Breast epithelium (tissue), 4 donors: ENCODE measurements at places on chromosomes 1 and 21.

DNA sequence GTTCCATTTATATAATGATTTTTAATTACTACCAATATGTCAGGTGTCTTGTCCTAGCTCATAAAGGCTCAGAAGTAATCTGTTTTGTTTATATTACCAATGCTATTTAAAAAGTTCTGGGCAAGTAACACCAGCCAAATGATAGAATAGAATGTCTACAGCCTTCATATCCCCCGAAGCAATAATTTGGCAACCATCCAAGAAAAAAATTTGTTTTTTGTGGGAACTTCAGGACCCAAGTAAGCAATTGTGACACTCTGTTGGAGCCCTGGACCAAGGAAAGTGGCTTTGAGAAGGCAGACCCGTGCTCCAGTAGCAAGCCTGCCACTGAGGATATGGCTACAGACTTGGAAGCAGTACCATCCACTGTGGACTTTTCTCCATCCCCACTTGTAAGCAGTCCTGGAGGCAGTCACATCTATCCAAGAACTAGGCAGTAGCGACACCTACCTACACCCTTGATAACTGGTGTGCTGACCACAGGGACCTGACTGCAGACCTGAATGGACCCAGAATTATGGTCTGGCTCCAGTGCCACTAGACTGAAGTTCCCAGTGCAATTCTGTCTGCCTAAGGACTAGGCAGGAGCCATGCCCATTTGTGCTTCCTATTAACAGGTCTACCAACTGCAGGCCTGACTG, 870.7 kb upstream of the ADGRL2 start:
- H3K36me3 ChIP-seq = no peaks in the 10 kb centered on the region
- no peak overlapping the region for H3K4me3 ChIP-seq
- H3K27ac ChIP-seq = no peak overlapping the region
- no peak for DNase-seq
- no peaks in the 10 kb centered on the region for H3K27me3 ChIP-seq

GRCh38 chr1:170666541-170667254, 2.8 kb downstream of the PRRX1 start:
- DNase-seq = no peak
- H3K36me3 ChIP-seq = no peaks in the 10 kb centered on the region
- peak overlapping the region; percentile 82 for H3K4me3 ChIP-seq
- peak overlapping the region; percentile 57 for H3K27ac ChIP-seq
- peaks cover 12% of the 10 kb centered on the region for H3K27me3 ChIP-seq
- H3K4me1 ChIP-seq = no peaks in the 10 kb centered on the region

DNA sequence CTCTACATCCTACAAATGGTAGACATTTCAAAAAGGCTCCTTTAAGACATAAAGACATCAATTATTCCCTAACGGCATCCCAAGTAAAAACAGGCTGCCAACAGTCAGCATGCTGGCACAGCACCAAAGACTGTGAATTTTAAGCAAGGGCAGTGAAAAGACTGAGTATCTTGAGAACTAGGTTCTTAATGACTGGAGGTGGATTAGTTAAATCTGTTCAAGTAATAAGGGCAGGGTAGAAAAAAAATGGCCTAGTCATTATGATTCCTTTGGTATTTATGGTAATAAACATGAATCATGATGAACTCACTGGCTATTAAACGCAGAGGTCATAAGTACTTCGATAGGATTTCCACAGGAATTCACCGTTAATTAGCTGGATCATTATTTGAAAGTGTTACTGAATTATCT, 75.2 kb downstream of the KIFAP3 start:
- H3K4me3 ChIP-seq = no peak overlapping the region
- no peaks in the 10 kb centered on the region for H3K27me3 ChIP-seq
- peak overlapping the region; percentile 14 for H3K27ac ChIP-seq
- no peaks in the 10 kb centered on the region for H3K36me3 ChIP-seq
- no peak for DNase-seq
- no peaks in the 10 kb centered on the region for H3K4me1 ChIP-seq

DNA sequence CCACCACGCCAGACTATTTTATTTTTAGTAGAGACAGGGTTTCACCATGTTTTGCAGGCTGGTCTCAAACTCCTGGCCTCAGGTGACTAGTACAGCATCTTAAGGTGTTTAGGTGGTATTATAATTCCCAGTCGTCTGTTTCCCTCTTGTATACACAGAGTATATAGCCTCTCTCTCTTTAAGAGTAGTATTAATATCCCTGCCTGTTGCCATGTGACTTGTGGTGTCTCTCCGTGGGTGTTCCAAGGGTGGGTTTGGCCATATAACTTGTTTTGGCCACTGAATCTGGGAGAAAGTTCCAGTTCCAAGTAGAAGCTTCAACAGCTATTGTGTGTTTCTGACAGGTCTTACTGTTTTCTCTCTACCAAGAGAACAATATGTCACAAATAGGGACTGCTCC, 29.6 kb downstream of the EPS15 start:
- H3K4me1 ChIP-seq = no peaks in the 10 kb centered on the region
- no peak overlapping the region for H3K27ac ChIP-seq
- no peak for DNase-seq
- no peaks in the 10 kb centered on the region for H3K36me3 ChIP-seq

DNA sequence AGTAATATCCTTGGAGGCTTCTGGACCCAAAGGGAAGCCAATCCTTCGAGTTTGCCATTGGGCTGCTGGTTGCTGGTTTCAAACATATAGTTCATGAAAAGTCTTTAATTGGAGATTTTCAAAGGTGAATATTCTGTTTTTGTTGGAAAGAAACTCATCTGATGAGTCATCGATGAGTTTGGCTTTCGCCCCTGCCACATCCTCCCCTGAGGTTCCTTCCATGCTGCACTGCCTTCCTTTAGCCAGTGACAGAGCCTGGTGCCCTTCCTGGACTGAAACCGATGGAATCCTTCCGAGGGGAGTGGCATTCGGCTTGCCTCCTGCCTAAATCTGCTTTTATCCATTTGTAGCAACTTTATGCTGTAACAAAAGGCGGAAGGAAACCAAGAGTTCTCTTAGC, 550.0 kb downstream of the KIF26B start:
- no peaks in the 10 kb centered on the region for H3K4me1 ChIP-seq
- H3K4me3 ChIP-seq = no peak overlapping the region
- no peak for DNase-seq
- no peaks in the 10 kb centered on the region for H3K27me3 ChIP-seq
- H3K36me3 ChIP-seq = no peaks in the 10 kb centered on the region
- no peak overlapping the region for H3K27ac ChIP-seq

- H3K4me3 ChIP-seq = no peak overlapping the region
- no peak overlapping the region for H3K27ac ChIP-seq
- no peaks in the 10 kb centered on the region for H3K36me3 ChIP-seq
- DNase-seq = no peak
Measured at GRCh38 chr1:10113501-10113900, 80.7 kb downstream of the UBE4B start.

DNA sequence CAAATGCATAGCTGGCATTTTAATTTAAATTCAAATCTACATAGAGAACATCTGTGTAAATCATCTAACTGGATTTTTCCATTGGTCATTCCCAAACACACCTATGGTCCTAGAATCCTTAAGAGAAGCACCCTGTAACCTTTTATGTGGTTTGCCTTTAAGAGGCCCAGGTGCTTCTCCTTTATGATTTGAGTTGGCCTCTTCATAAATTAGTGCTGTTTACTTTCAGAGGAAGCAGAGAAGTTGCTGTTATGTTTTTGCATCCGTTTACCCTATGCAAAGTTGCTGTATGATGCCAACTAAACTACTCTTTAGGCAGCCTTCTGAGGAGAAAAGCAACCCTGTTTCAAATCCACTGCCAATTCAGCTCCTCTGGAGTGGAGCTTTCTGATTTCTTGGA, 193.8 kb downstream of the HS2ST1 start:
- no peak overlapping the region for H3K27ac ChIP-seq
- no peaks in the 10 kb centered on the region for H3K36me3 ChIP-seq
- H3K4me3 ChIP-seq = no peak overlapping the region
- no peak for DNase-seq
- H3K4me1 ChIP-seq = no peaks in the 10 kb centered on the region
- no peaks in the 10 kb centered on the region for H3K27me3 ChIP-seq

DNA sequence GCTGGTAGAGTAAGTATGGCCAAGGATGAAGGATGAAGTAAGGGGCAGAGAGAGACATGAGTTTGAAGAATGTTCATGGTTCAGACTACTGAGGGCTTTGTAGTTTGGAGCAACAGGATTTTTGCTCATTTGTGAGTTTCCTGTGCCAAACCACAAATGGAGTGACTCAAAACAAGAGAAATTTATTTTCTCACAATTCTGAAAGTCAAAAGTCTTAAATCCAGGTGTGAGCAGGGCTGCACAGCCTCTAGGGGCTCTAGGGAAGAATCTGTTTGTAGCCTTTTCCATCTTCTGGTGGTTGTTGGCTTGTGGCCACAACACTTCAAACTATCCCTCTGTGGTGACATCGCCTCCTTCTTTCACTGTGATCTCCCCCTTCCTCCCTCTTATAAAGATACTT, 58.9 kb downstream of the RHOU start:
- no peak for DNase-seq
- no peaks in the 10 kb centered on the region for H3K4me1 ChIP-seq
- no peaks in the 10 kb centered on the region for H3K36me3 ChIP-seq
- H3K4me3 ChIP-seq = no peak overlapping the region
- H3K27ac ChIP-seq = no peak overlapping the region
- H3K27me3 ChIP-seq = no peaks in the 10 kb centered on the region

DNA sequence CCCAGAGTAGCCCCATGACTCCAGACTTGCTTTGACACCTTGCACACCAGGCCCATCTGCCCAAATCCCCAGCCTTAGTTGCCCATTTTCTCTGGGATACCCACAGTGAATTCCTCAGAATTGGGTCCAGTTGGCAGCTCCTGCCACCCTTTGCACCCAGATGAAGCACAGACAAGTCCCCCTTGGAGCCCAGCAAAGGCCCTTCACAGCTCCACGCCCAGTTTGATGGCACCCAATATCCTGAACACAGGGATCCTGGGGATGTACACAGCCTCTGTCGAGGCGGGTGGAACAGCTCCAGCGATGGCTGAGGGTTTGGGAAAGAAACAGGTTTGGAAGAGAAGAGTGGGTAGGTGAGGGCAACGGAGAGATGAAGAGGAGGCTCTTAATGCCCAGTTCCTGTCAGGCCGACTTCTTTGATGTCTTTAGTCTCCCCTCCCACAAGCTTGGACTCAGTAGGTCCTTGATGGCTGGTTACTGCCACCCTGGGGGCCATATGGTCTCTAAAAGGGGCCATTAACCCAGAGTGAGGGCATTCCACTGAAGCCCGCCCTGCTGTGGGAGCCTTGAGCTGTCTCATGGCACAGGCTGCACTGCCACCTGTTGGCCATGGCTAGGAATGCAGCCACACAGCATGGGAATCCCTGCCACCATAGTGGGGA, 21.7 kb downstream of the TMEM53 start:
- H3K27me3 ChIP-seq = no peaks in the 10 kb centered on the region
- no peak overlapping the region for H3K27ac ChIP-seq
- peak; percentile 62 for DNase-seq
- H3K4me3 ChIP-seq = no peak overlapping the region

DNA sequence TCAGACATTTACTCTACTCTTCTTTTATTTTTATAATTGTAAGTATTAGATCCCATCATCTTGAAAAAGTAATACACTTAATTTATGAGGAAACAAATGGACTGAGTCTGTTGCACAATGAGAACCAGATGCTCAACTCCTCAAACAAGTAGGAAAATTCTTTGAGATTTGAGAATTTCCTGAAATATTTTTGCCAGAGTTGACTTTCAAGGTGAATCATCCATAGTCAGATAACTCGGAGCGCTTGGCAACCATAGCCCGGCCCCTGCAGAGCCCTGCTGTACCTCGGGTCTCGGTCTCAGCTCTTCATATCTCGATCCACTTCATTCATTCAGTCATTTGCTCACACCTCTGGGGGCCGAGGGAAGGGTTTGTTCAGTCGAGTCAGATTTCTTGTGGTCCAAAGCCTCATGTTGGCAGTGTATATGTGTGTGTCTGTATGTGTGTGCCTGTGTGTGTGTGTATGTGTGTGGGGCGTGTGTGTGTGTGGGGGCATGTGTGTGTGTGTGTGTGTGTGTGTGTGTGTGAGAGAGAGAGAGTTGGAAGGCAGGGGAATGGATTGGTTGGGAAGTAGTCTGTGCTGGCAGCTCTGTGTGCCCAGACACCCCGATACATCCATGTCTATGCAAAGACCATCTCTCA, 18.1 kb upstream of the PCP4 start:
- no peak for DNase-seq
- H3K27ac ChIP-seq = no peak overlapping the region
- H3K36me3 ChIP-seq = no peaks in the 10 kb centered on the region
- no peak overlapping the region for H3K4me3 ChIP-seq

GRCh38 chr1:110475362-110476027, 24.5 kb downstream of the PROK1 start:
- DNase-seq = no peak
- no peaks in the 10 kb centered on the region for H3K36me3 ChIP-seq
- no peak overlapping the region for H3K4me3 ChIP-seq
- H3K27ac ChIP-seq = no peak overlapping the region
- no peaks in the 10 kb centered on the region for H3K27me3 ChIP-seq

DNA sequence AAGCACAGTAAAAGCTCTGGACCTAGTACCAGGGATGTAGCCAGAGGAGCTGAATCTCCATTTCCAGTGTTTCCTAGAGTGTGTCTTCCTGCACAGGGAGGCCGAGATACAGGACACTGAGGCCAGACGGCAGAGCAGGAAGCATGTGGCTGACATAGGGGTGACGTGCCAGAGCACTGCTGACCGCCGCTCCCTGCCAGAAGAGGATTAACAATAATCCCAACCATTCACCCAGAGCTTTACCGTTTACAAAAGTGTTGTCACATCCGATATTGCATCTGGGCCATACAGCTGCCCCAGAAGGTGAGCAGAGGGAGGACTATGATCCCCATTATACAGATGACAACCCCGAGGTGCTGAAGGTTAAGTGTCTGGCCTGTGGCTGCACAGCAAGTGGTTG, 5.8 kb upstream of the CLDN19 start:
- no peaks in the 10 kb centered on the region for H3K4me1 ChIP-seq
- no peak overlapping the region for H3K4me3 ChIP-seq
- no peak overlapping the region for H3K27ac ChIP-seq
- no peaks in the 10 kb centered on the region for H3K36me3 ChIP-seq

DNA sequence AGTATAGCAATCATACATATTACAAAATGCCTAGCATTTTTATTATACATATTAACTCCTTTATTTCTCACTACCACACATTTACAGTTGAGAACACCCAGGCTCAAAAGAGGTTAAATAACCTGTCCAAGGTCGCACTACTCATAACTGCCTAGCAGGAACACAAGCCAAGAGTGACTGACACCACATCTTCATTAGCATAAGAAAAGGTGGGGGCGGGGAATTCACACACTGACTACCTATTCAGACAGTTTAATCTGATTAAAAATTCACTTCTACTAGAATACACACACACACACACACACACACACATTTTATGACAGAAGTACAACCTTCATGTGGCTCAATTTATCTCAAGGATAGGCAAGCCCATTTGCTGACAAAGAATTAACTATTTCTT, 77.8 kb upstream of the CACHD1 start:
- DNase-seq = no peak
- H3K27ac ChIP-seq = no peak overlapping the region
- H3K4me1 ChIP-seq = peaks cover 7% of the 10 kb centered on the region
- H3K27me3 ChIP-seq = no peaks in the 10 kb centered on the region
- no peak overlapping the region for H3K4me3 ChIP-seq
